Activated CD4-positive, alpha-beta T cell treated with anti-CD3 and anti-CD28 coated beads, Interleukin-10, Interleukin-2, amounts not matched to agents 100 ng/mL and 50 ng/mL, durations not matched to agents 16 hours and 8 hours (primary cell): ENCODE measurements at places on chromosomes 5 and 9.

- DNase-seq: no peak
These were observed 10.0 kb upstream of the ADAMTSL1 start for GRCh38 chr9:18463991-18464390.

DNA sequence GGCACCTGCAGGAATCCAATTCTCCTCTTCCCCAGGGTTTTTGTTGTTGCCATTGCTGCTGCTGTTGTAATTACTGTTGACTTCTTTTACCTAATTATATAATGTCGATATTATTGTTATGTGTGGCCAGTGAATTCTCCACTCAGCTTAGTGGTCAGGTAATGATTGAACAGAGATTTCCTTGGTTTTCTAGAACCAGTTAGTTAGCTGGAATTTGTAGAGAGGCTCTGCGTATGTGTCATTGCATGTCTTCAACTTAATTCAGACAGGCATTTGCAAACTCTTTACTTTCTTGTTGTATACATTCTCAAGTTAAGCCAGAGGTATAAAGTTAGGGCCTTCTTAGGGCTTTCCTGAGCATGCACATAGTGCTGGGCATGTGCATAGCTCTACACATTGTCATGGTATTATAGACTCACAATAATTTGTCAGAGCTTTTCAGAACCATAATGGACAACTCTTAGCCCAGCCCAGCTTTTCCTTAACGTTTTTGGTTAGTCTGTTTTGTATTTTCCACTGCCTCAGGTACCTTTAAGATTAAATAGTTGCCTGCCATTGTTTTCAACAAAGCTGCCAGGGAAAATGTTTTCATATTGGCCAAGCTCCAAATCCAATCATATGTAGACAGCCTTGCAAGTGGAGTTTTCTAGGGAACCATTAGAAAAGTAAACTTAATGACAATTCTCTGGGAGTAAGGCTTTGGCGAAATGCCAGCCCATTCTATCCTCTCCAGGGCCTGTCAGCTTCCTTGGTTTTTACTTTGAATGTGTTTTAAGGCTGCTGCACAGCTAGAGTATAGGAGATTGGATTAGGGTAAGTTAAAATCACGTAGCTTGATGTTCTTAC is 68.1 kb downstream of the UBE2R2 start:
- no peak for DNase-seq

- DNase-seq: no peak
These were observed 10.5 kb upstream of the INIP start for GRCh38 chr9:112728401-112728800.

DNA sequence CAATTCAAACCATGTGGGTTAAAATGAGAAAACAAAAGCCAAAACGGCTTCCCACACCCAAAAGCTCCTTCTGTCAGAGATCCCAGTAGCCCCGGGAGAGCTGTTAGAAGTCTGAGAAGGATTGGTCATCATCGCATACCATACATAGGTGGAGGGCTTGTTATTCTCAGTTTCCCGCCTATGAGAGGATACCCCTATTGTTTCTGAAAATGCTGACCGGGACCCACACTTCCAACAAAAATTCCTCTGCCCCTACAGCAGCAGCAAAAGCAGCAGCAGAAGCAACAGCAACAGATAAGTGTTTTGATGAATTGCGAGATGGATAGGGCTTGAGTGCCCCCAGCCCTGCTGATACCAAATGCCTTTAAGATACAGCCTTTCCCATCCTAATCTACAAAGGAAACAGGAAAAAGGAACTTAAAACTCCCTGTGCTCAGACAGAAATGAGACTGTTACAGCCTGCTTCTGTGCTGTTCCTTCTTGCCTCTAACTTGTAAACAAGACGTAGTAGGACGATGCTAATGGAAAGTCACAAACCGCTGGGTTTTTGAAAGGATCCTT is at the start of gene TEK:
TSS of gene TEK (plus strand) at position 245 of the 561 bp plus-strand sequence. CDS start 366 bp downstream, outside the sequence.
- no peak for DNase-seq

DNA sequence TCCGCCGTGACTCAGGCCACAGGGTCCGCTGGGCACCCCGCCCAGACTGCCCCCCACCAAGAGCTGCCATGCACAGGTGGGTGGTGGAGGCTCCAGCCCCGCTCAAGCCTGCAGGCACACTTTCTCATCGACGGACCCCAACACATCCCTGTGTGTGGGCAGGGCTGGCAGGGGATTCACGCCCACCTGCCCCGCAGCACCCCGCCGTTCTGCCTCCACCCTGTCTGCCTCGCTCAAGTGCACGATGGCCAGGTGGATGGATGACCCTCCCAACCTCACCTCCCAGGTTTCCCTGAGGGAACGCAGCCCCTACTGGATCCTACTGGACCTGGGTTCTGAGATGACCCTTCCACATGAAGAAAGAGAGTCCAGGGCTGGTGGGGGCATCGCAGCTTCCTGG is 26.1 kb upstream of the FCN1 start:
- DNase-seq: no peak
